ENCODE measurements at places on chromosomes 7 and 10. TPM values are rescaled to one million over a fixed set of nuclear protein-coding genes. Genes with fewer than 3 reads are reported as not detected.

Gene ZNF117
- total RNA-seq = 100 TPM

Gene C10orf62
- not detected for total RNA-seq

- H3K4me3 ChIP-seq = no peak overlapping the region
- H3K36me3 ChIP-seq = no peaks in the 10 kb centered on the region
- no peaks in the 10 kb centered on the region for H3K27me3 ChIP-seq
- H3K27ac ChIP-seq = no peak overlapping the region
- no peak for DNase-seq
These were observed 700.1 kb upstream of the ANKRD30A start for GRCh38 chr10:36425131-36425797.

DNA sequence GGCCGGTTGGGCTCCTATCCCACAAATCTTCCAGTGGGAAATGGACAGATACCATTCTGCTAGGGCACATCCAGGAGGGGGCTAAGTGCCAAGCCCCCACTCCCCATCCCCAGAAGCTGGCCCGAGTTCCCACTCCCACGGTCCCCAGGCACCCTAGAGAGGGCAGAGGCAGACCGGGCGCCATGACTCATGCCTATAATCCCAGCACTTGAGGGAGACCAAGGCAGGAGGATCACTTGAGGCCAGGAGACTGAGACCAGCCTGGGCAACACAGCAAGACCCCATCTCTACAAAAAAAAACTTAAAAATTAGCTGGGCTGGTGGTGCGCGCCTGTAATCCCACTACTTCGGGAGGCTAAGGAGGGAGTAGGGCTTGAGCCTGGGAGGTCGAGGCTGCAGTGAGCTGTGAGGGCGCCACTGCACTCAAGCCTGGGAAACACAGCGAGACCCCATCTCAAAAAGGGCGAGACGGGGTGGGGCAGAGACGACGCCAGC, 870 bp downstream of the GNA12 start:
- no peaks in the 10 kb centered on the region for H3K36me3 ChIP-seq
- H3K4me1 ChIP-seq = peaks cover 17% of the 10 kb centered on the region
- H3K4me3 ChIP-seq = peak overlapping the region; percentile 76
- H3K27ac ChIP-seq = no peak overlapping the region

DNA sequence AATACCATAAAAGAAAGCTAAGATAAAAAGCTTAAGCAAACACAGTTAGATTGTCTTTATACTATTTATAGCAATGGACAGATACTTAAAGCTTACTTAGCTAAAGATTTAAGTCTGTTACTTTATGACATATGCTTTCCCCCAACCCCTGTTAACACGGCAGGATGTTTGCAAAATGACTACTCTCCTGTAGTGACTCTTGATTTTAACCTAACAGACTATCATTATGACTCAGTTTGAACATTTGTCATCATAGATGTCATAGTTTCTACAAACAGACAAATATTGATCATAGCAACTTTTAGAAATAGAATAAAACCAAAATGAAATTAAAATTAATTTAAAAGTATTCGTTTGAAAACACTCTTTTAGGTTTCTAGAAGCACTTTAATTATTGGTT, 7.8 kb upstream of the COMMD3 start:
- H3K4me3 ChIP-seq = no peak overlapping the region
- H3K4me1 ChIP-seq = no peaks in the 10 kb centered on the region
- no peaks in the 10 kb centered on the region for H3K27me3 ChIP-seq
- H3K36me3 ChIP-seq = no peaks in the 10 kb centered on the region
- DNase-seq = no peak

Gene SFTPA1
- total RNA-seq = 3,820 TPM

Gene CSGALNACT2
- 29.2 TPM for total RNA-seq

DNA sequence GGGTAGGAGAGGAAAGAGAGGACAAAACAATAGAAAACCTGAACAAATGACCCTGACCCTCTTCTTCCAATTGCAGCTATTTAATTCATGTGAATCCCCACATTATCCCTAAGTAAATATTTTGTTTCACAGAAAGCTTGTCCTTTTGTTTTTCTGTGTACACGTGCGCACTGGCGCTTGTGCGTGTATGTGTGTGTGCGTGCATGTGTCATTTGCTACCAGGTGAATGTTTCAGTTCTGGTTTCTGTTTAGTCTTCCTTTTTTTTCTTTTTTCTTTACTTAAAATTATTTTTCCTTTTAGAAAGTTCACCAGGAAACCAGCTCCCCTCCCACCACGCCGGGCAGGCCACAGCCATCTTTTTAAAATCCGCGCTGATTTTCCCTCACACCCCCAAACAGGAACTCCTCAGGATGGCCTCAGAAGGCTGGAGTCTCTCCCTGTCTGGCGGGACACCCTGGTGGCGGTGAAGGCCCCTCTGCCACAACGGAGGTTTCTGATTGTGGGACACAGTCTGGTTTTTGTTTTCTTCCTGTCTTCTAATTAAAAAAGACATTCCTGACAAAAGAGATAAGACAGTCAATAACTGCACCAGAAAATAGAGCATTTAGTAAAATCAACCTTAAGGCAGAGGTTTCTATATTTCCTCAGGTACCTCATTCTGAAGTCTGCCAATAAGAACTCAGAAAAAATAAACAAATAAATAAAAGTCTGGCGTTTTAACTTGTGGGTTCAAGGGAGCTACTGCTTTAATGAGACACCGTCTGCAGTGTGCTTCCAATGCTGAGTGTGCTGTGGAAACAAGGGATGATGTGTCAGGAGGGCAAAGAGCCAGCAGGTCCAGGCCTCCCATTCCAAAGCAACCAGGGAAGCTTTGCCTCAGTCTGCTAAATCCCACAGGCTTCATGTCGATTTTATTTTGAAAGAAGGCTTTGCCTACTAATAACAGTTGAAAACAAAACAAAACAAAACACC, 17.4 kb downstream of the IRF5 start:
- no peaks in the 10 kb centered on the region for H3K27me3 ChIP-seq
- H3K36me3 ChIP-seq = peaks cover 18% of the 10 kb centered on the region
- H3K4me3 ChIP-seq = no peak overlapping the region

GRCh38 chr10:27373566-27374160, 130.4 kb upstream of the RAB18 start:
- no peaks in the 10 kb centered on the region for H3K27me3 ChIP-seq
- no peak for DNase-seq
- no peak overlapping the region for H3K4me3 ChIP-seq
- no peak overlapping the region for H3K27ac ChIP-seq

Gene RADIL
- 6.6 TPM for total RNA-seq

DNA sequence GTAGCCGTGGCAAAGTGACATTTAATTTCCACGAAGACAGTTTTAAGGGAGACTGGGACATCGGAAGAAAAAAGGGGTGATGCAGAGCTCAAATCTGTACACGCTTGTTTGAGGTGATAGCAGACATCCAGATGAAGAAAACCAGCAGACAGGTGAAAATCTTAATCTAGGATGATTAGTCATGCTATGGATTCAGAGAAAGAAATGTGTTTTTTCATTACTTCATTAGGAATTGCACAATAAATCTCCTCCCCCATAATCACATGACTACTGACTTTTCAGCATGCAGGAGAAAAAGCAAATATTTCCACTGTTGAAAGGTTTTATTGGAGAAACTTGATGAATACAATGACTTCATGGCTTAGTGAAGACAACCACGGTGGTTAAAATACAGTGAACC, 2.5 kb downstream of the NUDT5 start:
- no peak overlapping the region for H3K4me3 ChIP-seq
- H3K36me3 ChIP-seq = no peaks in the 10 kb centered on the region
- DNase-seq = no peak
- no peak overlapping the region for H3K27ac ChIP-seq
- no peaks in the 10 kb centered on the region for H3K27me3 ChIP-seq
- H3K4me1 ChIP-seq = peaks cover 3% of the 10 kb centered on the region

Gene AKAP9
- total RNA-seq = 64.4 TPM

DNA sequence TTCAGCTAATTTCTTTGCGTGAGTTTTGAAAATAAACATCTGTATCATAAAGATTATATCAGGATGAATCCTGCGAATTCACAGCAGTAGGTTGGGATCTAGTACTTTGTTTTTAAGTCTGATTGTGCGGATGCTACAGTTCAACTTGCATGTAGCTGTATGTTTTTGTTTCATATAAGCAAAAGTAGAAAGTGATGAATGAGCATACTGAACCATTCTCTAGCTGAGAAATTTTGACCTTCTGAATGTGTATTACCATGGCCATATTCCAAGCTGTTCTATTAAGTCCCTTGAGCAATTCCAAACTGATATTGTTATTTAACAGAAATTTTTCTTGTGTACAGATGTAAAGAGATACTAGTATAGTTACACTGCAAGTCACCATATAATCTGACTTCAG, 358.8 kb upstream of the MEOX2 start:
- H3K4me1 ChIP-seq = peaks cover 37% of the 10 kb centered on the region
- no peaks in the 10 kb centered on the region for H3K27me3 ChIP-seq
- no peak overlapping the region for H3K4me3 ChIP-seq
- H3K27ac ChIP-seq = no peak overlapping the region

- no peak for DNase-seq
- no peak overlapping the region for H3K4me3 ChIP-seq
- H3K27ac ChIP-seq = no peak overlapping the region
- H3K36me3 ChIP-seq = no peaks in the 10 kb centered on the region
These were observed 644.4 kb downstream of the GRM8 start for GRCh38 chr7:126608339-126608776.

Gene TIMM23
- 37.0 TPM for total RNA-seq

DNA sequence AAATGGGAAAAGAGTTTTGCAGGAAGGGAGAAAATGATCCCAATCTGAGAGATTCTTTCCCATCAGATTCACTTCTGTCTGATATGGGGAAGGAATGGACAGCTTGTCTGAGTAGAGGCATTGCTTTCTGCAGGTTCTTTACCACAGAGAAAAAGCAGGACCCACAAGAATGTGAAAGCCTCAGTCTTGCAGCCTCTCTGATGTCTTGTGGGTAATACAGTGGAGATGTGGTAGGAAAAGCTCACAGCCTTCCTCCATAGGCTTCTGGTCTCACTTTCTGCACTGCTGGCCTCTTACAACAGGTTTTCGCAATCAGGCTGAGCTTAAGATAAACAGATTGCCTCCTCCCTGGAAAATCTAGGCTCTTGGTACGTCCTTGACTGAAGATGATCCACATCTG, 551 bp downstream of the IFIT1 start:
- peaks cover 19% of the 10 kb centered on the region for H3K4me1 ChIP-seq
- H3K27ac ChIP-seq = peak overlapping the region; percentile 94
- peak; percentile 91 for DNase-seq

- peaks cover 6% of the 10 kb centered on the region for H3K4me1 ChIP-seq
- no peak overlapping the region for H3K4me3 ChIP-seq
- no peaks in the 10 kb centered on the region for H3K27me3 ChIP-seq
- H3K36me3 ChIP-seq = no peaks in the 10 kb centered on the region
These were observed 276.6 kb downstream of the ARHGAP12 start for GRCh38 chr10:31652038-31652437.

DNA sequence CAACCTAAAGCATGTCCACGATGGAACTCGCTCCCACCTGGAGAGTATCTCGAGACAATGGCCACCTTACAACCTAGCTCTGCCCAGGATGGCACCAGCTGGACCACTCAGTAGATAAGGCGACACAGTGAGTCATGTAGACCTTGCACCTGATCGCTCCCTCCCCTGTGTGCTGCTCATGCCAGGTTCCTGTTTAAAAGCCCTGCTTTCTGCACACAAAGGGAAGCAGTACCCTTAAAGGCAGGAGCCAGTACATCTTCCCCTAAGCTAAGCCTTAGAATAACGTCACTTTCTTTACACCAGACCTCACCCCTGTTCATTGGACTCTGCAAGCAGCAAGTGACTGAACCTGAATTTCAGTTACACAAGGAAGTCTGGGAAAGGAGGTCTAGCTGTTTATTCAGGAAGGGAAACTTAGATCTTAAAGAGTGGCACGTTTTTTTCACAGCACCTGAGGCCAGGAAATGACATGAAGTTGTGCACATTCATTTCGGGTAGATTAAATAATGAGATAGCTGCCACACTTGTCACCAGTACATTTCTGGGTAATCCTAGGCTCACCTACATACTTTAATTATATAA, 117.9 kb downstream of the MTPAP start:
- no peak overlapping the region for H3K4me3 ChIP-seq
- no peaks in the 10 kb centered on the region for H3K4me1 ChIP-seq
- no peaks in the 10 kb centered on the region for H3K27me3 ChIP-seq
- H3K27ac ChIP-seq = no peak overlapping the region
- H3K36me3 ChIP-seq = no peaks in the 10 kb centered on the region

DNA sequence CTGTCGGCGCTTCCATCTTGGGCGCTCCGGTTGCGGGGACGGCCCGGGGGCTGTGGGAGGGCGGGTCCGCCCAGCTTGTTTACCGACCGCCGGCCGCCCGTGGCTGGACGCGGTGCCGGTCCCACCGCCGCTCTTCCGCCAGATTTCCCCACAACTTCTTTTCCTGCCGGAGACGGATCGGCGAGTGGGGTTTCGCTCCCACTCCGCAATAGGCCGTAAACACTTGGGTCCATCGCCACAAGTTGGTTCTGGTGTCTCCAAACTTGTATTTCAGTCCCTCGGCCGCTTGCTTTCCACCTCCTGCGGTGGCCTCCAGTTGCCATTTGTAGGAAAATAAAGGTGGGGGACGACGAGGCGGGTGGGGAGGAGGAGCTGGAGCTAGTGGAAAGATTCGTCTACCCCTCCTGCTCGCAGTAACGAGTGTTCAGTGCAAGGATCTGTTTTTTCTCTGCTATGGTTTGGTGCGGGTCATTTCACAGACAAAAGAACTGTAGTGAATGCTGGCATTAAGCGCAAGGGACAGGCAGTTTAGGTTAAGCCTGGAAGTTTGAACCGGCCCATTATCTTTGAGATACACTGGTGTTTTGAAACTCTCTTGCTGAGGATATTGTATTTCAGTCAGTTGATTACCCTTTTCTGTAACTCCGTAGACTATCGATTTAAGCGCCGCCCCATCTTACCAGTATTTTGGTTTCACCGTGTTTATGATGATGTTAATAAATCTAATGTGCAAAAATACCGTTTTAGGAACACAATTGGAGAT, 24.3 kb upstream of the ZRANB1 start:
- H3K4me1 ChIP-seq = peaks cover 2% of the 10 kb centered on the region
- DNase-seq = peak; percentile 76
- H3K27me3 ChIP-seq = no peaks in the 10 kb centered on the region
- H3K27ac ChIP-seq = peak overlapping the region; percentile 94
- H3K4me3 ChIP-seq = peak overlapping the region; percentile 96

- no peak overlapping the region for H3K27ac ChIP-seq
- DNase-seq = no peak
- H3K27me3 ChIP-seq = no peaks in the 10 kb centered on the region
- H3K4me1 ChIP-seq = no peaks in the 10 kb centered on the region
- H3K36me3 ChIP-seq = no peaks in the 10 kb centered on the region
- H3K4me3 ChIP-seq = no peak overlapping the region
These were observed 45.6 kb upstream of the PDE1C start for GRCh38 chr7:32115831-32116230.

Gene CYP2C19
- total RNA-seq = not detected

Gene ZNF736
- total RNA-seq = 31.6 TPM

DNA sequence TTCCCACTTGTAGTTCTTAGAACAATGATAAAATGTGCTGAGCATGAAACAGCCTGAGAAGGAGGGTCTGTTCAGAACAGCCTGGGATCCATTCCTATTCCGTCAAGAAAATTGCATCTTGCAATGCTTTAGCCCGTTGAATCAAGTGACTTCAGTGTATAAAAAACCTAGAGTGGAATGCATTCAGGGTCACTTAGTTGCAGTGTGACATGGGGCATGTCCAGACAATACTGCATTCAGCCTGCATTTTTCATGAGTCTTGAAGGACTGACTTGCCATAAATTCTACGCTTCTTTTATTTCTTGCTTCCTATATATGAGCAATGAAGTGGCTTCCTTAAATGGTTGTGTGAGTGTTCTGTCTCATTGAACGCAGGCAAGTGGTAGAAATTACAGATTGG, 758.3 kb upstream of the COBL start:
- no peaks in the 10 kb centered on the region for H3K27me3 ChIP-seq
- H3K4me1 ChIP-seq = no peaks in the 10 kb centered on the region
- no peak overlapping the region for H3K27ac ChIP-seq
- no peak overlapping the region for H3K4me3 ChIP-seq
